Cortex of kidney (tissue), 1 donor: ENCODE measurements at places on chromosomes 4 and X.

GRCh38 chr4:61376301-61376700, 176.2 kb downstream of the ADGRL3 start:
- no peak for DNase-seq

- DNase-seq: no peak
Observed at GRCh38 chrX:136219893-136220292, 31.3 kb downstream of the MAP7D3 start.

DNA sequence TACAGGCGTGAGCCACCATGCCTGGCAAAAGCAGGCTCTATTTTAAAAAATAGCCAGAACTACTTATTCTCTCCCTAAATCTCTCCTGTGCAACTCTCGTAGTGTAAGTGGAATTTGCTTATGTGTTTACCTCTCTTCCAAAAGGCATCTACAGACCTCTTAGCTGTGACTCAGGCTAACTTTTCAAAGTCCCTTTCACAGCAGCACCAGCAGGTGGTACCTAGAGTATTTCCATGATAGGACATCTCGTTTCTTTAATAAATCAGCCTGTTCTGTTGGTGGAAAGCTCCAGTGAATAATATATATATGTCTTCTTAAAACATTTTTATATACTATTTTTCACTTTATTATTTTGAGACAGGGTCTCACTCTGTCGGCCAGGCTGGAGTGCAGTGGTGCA, 89.0 kb downstream of the NSUN7 start:
- DNase-seq: no peak

GRCh38 chr4:153535772-153536513, 69.8 kb downstream of the TMEM131L start:
- no peak for DNase-seq

DNA sequence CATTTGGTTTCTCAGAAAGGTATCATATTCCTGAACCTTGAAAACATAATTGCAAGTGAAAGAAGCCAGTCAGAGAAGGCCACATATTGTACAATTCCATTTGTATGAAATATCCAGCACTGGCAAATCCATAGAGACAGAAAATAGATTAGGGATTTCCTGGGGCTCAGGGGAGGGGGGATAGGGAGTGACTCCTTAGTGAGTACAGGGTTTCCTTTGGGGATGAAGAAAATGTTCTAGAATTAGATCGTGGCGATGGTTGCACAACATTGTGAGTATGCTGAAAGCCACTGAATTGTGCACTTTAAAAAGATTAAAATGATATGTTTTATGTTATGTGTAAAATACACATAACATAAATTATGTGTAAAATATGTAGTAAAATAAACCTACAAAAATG, 10.3 kb downstream of the XPNPEP2 start:
- no peak for DNase-seq

DNA sequence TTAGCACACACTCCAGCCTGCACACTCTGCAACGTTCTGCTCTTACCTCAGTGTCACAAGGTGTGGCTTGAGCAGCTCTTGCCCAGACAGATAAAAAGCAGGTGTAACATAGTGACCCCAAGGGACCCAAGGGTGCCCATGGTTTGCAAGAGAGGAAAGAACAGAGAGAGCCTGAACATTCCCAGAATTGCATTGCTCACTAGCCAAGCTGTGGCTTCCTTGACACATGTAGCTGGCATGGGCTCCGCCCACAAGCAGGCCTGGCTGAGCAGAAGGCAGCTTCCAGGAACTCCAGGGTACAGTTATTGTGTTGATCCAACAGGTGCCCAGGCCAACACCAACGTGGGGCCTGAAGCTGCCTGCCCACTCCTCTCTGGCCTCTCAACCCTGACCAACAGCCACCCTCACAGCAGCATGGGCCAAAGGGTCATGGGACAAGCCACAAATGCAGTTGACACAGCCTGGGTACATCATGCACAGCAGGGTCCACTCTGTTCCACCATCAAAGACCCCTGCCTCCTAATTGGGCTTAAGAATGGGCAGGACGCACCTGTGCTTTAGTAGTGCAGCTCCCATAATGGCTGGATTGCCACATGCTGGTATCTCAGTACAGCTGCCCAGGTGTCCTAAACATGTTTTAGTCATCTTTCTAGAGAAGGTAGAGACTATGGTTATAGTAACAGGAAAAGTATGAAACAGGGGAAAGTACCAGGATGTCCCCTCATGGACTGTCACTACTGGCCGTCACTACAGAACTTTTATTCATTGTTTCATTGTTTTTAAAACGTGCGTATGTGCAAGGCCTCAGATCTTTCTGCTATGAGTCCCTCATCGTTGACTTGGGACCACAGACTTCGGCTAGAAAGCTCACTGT, 73.7 kb upstream of the ACSL1 start:
- no peak for DNase-seq

GRCh38 chrX:13647709-13648212, 5.2 kb upstream of the TCEANC start:
- no peak for DNase-seq

- DNase-seq: no peak
Observed at GRCh38 chr4:76654791-76655190, 219.8 kb downstream of the SHROOM3 start.

DNA sequence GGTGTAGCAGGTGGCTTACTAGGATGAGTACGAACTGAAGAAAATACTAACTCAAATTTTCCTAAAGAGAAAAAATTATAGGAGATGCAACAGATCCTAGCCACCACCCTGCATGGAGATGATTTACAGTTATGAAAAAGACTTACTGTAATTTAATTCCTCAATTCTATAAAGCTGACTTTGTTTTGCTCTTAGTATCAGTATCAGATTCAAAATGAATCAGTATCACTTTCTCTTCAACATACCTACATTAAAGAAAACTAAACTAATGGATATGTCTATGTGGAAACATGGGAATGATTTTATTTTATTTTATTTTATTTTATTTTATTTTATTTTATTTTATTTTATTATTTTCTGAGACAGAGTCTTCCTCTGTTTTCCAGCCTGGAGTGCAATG, 525.8 kb downstream of the NLGN4X start:
- DNase-seq: no peak

- DNase-seq: no peak
Observed at GRCh38 chr4:39486221-39486804, 27.5 kb downstream of the LIAS start.

DNA sequence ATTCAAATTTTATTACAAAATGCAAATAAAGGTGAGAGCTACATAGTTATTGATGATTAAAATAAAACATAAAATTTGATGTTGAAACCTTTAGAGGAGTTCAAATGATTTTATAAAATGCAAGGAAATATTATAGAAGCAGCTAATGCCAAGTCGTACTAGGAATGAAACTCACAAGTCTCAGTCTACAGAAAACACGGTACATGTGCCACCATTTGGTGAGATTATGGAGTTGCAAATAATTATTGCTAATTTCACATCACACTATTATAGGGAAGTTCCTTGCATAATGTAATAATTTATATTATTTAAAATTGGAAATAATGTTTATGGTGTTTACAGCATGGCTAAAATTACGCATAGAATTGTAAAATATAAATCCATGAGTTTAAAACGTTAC, 1601.7 kb upstream of the TENM3 start:
- no peak for DNase-seq

DNA sequence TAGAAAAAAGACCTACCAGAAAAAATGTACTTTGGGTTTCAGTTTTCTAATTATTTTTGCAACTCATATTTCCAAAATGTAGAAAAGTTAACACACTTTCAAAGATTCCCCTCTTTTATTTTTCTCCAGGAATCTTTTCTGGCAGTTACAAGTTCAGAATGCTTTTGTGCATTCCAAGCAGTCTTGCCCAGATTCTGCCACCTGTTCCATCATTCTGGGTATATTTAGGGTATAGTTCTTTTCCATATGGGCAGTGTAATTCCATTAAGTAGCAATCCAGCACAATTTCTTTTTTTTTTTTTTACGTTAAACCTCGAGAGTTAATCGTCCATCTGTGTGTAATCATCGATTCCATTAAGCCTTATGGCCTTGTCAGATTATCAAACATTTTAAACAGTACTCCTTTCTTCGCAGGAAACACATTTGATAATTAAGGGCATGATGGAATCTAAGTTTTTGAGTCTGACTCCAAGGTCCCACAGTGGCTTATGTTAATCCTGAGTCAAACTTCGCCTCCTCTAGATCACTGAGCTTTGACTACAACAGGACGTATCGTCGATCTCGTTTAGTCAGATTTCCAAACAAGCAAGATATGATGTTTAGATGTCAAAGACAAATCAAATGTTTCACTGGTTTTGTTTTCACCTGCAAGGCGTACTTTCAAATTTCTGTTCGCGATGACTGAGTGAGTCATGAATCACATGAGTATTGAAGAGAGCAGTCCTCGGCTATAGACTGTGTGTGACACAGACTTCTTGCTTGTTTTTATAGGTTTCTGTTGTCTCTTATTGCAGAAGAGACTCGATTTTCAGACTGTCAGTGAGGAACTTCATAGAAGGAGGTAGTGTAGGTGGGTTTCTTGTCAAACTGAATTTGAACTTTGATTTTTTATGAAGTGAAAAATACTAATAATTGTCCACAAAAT, 118.9 kb upstream of the GK2 start:
- DNase-seq: no peak

GRCh38 chr4:107497054-107497453, 223.0 kb downstream of the PAPSS1 start:
- DNase-seq: no peak

DNA sequence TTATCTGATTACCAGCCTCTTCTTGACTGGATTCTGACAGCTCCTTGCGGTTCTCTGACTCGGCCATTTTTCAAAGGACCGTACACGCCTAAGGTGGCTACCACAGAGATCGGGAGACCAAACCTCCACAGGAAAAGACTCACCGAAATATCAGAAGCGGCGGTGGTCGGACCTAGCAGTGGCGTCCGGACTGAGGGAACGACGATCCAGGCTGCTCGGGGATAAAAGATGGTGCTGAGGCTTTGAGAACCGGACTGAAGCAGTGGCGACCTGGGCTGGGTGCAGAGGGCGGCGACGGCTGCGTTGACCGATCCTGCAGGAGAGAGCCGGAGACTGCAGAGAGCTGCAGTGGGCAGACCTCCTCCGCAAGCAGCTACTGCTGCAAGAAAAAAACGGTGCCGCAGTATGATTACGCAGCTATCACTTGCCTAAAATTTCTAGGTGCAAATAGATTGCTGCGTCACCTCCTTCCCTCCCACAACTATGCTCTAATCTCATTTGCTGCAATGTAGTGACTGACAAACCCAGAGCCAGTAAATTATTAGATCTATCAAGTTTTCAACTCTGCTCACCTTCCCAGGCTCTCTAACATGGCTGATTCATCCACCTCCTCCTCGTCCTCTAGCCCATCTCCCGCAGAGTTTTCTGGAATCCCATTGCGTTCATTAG, at the start of gene NAP1L2:
Gene NAP1L2 (minus strand): TSS at position 426 of the 669 bp plus-strand sequence. CDS start 359 bp downstream, at position 67.
- no peak for DNase-seq

DNA sequence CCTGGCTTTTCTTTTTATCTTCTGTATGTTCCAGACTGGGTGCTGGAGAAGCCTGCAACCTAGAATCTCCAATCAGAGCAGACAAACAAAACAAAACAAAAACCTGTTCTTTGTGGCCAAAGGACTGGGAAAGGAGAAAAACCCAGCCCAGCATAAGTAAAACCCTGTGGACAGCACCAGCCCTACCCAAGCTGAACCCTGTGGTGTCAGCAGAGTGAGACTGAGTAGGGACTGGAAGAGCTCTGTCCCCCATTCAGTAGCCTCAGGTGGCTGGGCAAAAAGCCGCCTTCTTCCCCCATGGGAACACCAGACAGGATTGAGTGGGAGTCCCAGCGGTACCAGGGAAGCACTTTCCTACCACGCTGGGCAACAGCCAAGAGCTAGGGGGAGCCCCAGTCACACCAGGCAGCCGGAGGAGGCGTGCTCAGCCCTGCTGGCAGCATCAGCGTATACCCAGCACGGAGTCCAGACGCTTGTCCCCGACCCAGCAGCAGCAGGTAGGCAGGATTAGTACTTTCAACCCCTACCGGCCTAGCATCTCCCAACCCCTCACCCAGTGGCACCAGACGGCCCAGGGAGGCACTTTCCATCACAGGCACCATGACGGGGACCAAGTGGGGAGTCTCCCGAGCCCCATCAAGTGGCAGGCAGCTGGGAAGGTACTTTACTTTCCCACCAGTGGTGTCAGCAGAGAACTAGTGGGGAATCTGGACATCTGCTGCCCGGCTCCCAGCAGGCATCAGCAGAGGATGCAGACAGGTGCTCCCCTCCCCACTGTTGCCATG, 8.6 kb upstream of the JADE3 start:
- no peak for DNase-seq
